Effector CD4-positive, alpha-beta T cell (primary cell): ENCODE measurements at places on chromosomes 7 and 10.

GRCh38 chr10:94138391-94138790 is 144.7 kb downstream of the PLCE1 start:
- DNase-seq, result no peak

- no peak for DNase-seq
These were observed 181.2 kb downstream of the TWIST1 start for GRCh38 chr7:18936265-18936664.

- DNase-seq, result no peak
These were observed 167.1 kb upstream of the TNRC18 start for GRCh38 chr7:5590596-5591277.

GRCh38 chr7:17988858-17989257 is 38.8 kb downstream of the PRPS1L1 start:
- DNase-seq, result no peak

DNA sequence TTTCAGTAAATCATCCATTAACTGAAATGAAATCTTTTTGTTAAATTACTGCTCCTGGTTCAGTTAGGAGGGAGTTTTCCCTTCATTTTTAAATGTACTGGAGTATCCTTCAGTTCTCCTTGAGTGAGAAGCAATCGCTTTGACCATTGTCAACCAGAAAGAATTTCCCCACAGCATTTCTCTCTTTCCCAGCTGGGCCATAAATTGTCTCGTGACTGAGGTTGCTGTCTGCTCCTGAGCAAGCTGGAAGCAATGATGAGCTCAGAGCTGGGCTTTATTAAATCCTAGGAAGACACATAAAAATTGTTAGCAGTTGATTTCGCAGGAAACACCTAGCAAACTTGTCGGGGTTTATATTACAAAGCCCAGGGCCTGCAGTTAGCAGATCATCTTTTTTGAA is 102.0 kb upstream of the INSYN2A start:
- DNase-seq, result no peak

DNA sequence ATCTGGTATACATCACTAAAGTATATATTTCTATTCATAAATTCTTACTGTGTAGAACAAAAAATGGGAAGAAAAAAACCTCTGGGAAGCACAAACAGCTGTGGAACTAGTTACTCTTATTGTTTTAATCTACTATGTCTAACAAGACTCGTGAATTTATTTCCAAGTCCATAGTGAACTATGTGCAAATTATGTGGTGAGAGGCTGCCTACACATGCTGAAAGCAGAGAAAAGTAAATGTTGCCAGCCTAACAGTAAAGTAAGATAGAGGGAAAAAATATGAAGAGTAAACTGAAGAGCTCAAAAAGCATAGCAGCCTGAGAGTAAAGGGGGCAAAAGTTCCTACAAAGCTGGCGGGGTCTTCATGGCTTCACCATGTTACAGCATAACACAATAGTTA is 3.0 kb downstream of the GDI2 start:
- DNase-seq, result no peak

DNA sequence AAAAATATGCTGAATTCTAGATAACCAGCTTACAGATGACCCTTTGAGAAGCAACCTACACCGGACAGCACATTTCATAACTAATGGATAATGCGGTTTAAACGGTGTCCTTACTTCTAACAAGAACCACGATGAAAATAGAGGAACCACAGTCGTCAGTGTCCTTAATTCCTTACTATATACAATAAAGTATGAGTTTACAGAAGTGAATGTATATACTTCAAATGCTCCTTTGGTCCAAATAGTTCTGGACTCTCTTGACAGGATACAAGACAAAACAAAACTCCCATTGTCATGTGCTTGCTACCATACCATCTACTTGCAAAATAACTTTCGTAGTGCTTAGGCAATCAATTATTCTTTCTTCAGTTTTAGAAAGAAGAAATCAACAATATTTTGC is 2.4 kb downstream of the NAMPT start:
- DNase-seq, result no peak

DNA sequence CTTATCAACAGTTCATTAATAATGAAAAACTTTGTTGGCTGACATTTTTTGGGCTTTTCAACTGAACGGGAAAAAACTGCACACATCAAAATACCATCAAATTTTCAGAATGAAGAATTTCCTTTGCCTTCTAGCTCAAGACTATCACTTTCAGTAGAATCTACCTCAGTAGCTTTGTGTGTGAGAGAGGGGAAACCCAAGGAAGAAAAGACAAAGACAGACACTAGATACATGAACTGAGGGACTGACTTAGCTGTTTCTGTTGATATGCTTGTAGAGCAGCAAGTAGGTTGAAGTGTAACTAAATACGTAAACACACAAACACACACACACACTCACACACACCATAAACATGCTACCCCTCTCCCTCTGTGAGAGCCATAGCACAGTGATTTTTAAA is 257.1 kb downstream of the CDK14 start:
- DNase-seq, result no peak

DNA sequence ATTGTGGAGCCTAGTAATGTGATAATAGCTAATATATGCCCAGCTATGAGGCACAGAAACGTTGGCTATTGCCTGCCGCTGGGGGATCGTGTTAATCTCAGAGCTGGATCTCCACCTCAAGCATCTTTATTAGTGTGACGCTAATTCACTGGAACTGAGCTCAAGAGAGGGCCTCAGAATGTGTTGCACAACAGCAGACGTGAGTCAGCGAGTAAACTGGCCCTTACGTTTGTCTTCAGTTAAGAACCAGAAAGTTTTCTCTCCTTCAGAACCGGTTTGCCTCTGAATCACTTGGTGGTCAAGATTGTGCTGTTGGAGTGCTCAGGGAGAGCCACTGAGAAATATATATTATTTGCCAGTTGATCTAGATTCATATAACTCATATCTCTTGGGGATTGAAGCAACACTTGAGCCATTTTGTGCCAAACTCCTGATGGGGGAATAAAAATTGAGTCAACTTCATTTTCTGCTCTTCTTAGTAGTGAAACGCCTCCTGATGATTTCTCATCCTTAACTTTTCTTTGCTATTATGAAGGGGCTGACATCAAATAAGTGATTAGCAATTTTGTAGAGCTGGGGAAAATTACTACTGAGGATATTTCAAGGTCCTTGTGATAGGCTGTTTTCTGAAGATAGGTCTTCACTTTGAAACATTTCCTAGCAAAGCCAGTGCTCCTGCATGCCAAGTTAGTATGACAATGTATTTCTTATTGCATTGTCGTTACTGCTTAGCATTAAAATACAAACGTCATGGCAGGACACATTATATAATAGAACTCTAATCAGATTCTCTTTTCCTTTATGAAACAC is 22.3 kb downstream of the BZW2 start:
- no peak for DNase-seq

DNA sequence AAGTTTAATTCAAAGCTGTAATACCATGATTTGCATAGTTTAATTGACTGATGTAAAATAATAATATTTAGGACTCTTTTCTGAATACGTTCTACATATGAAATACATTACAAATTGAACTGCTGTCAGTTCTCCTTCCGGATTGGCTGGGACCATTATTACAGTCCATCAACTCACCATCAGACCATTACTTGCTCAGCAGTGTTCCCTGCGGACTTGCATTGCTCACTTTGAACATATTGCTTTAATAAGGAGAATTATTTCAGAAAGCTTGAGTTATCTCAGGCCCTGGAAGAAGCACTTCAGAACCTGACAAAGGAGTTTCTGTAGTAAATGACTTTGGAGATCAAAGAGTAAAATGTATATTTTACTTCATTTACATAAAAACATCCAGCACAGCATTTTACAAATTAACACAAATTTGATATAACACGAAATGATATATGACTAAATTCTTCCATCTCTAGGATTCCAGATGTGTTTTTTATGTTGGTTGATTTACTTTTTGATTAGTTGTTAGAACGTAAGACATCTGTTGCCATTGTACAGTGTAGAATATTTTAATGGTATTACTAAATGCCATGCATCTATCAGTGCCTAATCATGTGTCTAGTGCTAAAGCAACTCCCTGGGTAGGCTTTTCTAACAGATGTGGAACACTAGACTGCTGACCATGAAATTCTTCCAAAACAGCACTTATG is 418.5 kb upstream of the SEMA3A start:
- no peak for DNase-seq

- DNase-seq, result no peak
These were observed 15.5 kb upstream of the DNAJB12 start for GRCh38 chr10:72370201-72370722.

- DNase-seq, result no peak
These were observed 6.0 kb downstream of the LDB1 start for GRCh38 chr10:102113956-102114857.

DNA sequence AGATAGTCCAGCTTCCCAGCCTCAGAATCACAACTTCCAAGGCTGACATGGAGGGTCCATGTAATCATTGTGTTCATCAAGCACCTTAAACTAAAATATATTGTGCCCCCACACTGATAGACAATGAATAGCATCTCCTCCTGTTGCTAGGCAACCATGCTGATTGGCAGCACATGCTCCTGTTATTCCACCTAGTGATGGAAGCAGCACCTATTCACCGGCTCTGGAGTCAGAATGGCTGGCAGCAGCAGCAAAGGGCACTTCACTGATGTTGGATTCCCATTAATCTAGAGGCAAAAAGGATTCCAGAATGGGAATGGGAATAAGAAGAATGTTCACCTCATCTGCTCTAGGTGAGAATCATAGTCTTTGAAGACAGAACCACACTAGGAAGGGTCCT is 55.0 kb downstream of the RELN start:
- DNase-seq, result no peak

DNA sequence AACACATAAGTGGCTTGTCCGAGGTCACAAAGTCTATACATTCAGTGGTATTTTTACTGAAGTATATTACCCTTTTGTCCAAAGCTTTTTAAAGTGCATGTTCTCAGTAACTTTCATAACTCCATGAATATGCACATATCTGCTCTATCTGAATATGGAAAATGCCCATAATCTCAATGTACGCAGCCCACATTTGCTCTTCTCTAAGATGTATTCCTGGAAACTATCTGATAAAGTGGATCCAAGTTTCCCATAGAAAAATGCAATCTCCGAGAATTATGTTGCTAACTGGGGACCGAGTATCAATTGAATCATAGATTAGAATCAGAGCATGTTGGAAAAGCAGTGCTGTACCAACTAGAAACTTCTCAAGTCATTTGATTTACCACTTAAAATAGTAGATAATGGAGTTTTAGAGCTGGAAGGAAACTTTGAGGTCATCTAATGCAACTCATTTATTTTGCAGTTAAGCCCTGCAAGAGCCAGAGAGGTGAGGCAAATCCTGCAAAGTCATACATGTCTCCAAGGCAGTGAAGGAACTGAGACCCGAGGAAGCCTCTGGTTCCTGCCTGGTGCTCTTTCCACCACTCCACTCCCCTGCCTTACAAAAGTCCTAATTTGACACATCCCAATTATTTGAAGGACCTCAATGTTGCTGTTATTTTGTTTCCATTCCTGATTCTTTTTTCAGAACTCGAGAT is 69.4 kb downstream of the CYCS start:
- DNase-seq, result no peak

- DNase-seq, result no peak
These were observed 664.3 kb downstream of the KCNMA1 start for GRCh38 chr10:76973091-76974016.

- no peak for DNase-seq
These were observed 79.5 kb downstream of the RAB11FIP2 start for GRCh38 chr10:117967149-117967650.

DNA sequence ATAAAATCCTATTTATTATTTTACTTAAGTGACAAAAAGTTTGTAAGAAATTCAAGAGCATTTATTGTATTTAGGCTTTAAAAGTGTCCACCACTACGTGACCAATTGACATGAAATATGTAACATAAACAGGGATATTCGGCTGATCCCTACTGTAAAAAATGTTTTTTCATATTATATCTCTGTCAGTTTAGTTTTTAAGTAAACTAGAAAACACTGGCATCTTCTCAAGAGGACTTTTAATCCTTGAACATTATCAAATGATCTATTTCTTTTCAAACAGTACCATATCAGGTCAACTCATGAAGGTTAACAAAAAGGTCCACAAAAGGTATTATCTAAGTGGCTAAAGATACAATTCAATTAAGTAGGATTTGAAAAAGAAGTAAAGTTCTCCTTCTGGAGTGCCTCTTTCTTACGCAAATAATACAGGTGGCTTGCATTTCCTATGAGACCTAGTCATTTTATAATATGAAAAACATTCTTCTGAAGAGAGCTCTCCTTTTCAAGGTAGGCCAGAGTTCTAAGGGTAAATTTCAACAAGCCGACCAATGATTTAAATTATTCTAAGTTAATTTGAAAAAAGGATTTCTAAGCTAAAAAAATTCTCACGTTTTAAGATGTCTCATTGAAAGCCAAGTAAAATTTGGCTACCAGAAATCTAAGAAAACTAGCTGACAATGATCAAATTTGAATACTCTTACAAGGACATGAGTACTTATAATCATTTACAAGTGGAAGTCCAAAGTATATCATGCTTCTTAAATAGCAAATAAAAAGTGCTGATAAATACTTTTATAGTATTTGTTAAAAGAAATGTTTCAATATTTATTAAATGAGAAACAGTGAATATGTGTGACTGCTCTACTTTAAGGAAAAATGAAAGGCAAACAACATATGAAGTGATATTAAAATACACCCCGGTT is 133.5 kb downstream of the NRBF2 start:
- DNase-seq, result no peak

GRCh38 chr7:129855234-129855673 is 97.5 kb downstream of the UBE2H start:
- DNase-seq, result no peak

GRCh38 chr10:101614663-101615524 is 26.8 kb downstream of the DPCD start:
- no peak for DNase-seq

DNA sequence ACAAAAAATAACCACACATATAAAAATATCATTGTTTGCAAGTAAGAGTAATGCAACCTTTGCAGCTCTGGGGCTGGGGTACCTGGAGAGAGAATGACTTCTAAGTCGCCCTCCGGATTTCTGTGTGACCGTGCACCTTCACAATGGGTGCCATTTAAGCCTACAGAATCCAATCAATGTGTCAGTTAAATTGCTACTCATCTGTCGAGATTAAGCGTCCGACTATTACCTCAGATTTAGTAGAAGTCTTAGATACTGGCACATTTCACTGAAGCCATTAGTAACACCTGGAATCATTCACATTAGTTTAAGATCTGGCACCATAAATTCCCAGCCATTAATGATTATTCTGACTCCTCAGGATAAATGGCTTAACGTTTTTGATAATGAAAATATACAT is 507.3 kb upstream of the MGMT start:
- no peak for DNase-seq
